ENCODE measurements at places on chromosomes 16 and 17.
A peak's percentile ranks its signal among the peaks of the same experiment; 100 is the strongest.

GRCh38 chr17:81328978-81329926, 34.1 kb upstream of the SLC38A10 start:
- DNase-seq = no peak

- DNase-seq = no peak
Measured at GRCh38 chr17:43698678-43699437, 37.1 kb upstream of the MEOX1 start.

- DNase-seq = no peak
Measured at GRCh38 chr17:57565176-57565575, 179.9 kb downstream of the CCDC182 start.

GRCh38 chr17:74201250-74201649, 2.2 kb upstream of the RPL38 start:
- DNase-seq = no peak

DNA sequence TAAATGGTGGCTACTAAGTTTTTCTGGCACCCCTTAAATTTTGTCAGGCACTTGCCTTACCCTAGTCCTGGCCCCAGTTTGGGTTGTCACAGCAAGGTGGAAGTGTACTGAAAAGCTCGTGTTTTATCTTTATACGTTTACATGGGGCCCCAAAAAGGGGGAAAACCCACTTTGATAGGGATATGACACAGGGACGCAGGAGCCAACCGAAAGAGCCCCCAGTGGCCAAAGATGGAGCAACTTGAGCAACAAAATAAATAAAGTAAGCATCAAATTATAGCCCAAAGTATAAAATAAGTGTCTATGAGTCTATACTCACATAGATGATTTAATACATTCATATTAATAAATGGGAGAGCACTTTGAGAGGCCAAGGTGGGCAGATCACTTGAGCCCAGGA, 5.0 kb upstream of the CETP start:
- no peak for DNase-seq

GRCh38 chr16:81520560-81521135, 76.0 kb downstream of the CMIP start:
- DNase-seq = no peak

GRCh38 chr16:30894540-30895368, 877 bp upstream of the BCL7C start:
- no peak for DNase-seq

- no peak for DNase-seq
Measured at GRCh38 chr17:10623737-10624338, 33.3 kb downstream of the MYH3 start.

DNA sequence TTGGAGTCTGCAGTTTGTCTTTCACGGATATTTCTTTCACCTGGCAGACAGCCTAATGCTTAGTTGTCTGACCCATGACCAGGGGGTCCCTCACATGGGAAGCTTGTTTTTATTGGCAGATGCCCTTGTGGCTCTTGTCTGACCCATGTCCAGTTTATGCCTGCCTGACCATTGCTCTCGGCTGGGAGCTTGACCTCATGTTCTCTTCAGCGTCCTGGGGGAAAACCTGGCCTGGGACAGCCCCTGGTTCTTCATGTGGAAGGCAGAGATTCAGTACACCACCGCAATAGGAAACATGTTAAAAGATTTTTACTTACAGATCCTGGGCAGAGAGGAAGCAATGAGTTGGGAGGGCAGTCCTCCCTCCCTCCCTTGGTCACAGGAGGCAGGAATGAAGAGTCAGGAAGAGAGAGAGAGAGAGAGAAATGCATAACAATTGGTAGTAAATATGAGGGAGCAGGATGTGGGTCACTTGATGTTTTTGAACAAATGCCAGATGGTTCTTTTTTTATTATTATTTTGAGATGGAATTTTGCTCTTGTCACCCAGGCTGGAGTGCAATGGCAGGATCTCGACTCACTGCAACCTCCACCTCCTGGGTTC, 302.7 kb upstream of the MYOCD start:
- DNase-seq = no peak

- DNase-seq = no peak
Measured at GRCh38 chr17:66175892-66176291, 16.0 kb downstream of the CEP112 start.

DNA sequence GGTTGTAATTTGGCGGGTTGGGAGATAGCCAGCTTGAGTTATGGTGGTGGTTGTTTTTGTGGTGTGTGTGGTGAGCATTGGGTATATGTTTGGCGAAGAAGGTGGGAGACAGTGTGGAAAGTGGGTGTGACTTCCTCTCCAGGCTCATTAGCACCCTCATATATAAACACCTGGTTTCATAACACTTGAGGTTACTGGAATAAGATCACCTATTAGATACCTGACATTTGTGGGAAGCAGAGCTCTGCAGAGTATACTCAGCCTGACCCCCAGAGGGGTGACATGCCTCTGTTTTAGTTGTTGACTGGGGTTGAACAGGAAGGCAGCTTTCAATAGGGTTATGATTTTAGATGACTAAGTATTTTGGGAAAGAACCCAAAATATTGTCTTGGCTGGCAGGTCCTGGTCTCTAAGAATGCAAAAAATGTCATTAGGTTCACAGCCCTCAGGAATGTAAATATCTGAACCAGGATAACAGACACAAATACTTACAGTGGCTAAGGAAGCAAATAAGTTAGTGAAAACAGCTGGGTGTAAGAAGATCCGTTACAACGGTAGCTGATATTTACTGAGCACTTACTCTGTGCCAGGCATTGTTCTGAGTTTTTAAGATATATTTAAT, 18.3 kb upstream of the EFCAB13 start:
- DNase-seq = peak; percentile 13

DNA sequence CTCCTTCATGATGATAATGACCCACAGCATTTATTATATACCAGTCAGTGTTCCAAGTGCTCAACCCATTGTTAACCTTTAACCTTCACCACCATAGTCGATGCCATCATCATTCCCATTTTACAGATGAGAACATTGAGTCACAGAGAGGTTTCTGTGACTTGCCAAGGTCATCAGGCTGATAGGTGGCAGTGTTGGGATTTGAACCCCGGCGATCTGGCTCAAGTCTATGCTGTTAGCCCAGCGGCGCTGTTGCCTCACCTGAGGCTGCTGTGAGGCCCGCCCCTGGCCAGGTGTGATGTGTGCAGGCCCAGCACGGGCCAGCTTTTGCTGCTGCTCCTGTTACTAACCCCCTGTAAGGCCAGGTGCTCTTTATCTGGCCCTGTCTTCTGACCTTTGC, 101.2 kb downstream of the OR1D5 start:
- DNase-seq = no peak

DNA sequence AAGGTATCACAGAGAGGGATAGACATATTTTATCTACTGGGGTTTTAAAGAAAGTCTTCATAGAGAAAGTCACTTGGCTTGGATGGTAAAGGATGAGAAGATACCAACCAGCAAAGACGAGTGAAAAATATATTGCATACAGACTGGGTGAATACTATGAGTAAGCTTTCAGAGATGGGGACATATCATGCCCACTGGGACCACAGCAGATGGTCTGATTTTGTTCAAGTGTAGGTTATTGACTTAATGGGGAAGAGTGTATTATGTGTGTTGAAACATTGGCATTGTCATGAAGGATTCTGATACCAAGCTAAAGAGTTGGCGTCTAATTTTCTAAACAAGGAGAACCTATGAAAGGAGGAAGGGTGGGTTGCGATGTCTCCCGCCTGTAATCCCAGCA, 13.8 kb upstream of the MMD start:
- DNase-seq = no peak

- DNase-seq = no peak
Measured at GRCh38 chr17:17224137-17224536, 12.8 kb downstream of the FLCN start.

DNA sequence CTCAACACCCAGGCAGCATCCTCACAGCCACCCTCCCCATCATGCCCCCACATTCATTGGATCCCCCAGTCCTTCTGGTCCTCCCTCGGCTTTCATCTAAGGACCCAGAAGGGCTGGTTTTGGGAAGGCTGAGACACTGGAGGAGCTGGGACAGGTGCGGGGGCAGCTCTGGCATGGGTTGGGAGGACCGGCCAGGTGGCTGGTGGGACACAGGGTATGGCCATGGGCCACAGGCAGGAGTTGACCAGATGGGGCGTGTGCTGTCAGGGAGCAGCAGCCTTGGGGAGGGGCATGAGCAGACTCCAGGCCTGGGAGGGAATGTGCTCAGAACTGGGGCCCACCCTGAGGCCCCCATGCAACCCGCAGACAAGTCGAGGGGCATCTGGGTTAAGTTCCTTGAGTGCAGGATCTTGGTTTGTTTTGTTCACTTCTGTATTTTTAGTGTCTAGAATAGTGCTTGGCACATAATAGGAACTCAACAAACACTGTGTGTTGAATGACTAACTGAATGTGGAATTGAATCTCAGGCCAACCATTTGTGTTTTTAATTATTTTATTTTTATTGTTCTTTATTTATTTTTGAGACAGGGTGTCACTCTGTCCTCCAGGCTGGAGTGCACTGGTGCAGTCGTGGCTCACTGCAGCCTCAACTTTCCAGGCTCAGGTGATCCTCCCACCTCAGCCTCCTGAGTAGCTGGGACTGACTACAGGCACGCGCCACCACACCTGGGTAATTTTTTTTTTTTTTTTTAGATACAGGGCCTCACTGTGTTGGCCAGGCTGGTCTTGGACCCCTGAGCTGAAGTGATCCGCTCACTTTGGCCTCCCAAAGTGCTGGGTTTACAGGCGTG, 5.6 kb downstream of the P2RX1 start:
- DNase-seq = no peak

GRCh38 chr17:30103921-30104320, 12.7 kb upstream of the NSRP1 start:
- no peak for DNase-seq

GRCh38 chr17:69424287-69425041, 10.0 kb downstream of the MAP2K6 start:
- DNase-seq = no peak

GRCh38 chr16:66440970-66441369, 13.9 kb downstream of the BEAN1 start:
- DNase-seq = no peak

- no peak for DNase-seq
Measured at GRCh38 chr17:602436-602835, 112.2 kb downstream of the VPS53 start.

DNA sequence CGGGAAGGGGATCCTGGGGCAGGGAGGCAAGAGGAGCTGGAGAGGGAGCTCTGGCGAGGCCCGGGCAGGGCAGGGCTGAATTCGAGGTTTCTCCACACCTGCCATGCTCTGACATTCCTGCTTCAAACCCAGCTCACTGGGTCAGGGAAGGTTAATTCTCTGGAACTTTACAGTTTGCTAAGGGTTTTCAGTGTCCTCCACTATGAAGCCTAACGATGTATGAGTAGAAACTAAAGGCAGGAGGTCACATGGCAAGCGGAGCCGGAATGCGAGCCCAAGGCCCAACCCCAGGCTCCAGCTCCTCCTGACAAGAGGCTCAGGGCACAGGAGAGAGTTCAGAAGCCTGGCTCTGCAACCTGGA, 29.2 kb downstream of the DCAKD start:
- DNase-seq = no peak

GRCh38 chr16:54985156-54985555, 54.5 kb downstream of the IRX5 start:
- no peak for DNase-seq

DNA sequence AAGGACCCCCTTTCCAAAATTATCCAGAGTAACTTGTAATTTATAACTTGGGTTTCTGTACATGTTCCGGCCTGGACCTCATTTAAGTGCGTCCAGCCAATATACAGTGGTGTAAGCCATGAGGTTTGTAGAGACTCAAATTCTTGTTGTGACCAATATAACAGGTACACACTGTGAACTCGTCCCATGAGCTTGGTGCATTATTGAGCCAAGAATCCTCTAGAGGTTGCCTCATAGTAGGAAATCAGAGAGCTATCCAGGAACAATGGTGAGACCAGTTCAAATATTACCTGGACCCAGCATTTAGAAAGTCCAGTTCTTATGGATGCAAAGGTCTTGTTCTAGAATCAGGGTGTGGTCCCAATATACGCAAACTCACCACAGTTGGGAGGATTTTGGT, 138.2 kb downstream of the NPIPB5 start:
- DNase-seq = no peak

DNA sequence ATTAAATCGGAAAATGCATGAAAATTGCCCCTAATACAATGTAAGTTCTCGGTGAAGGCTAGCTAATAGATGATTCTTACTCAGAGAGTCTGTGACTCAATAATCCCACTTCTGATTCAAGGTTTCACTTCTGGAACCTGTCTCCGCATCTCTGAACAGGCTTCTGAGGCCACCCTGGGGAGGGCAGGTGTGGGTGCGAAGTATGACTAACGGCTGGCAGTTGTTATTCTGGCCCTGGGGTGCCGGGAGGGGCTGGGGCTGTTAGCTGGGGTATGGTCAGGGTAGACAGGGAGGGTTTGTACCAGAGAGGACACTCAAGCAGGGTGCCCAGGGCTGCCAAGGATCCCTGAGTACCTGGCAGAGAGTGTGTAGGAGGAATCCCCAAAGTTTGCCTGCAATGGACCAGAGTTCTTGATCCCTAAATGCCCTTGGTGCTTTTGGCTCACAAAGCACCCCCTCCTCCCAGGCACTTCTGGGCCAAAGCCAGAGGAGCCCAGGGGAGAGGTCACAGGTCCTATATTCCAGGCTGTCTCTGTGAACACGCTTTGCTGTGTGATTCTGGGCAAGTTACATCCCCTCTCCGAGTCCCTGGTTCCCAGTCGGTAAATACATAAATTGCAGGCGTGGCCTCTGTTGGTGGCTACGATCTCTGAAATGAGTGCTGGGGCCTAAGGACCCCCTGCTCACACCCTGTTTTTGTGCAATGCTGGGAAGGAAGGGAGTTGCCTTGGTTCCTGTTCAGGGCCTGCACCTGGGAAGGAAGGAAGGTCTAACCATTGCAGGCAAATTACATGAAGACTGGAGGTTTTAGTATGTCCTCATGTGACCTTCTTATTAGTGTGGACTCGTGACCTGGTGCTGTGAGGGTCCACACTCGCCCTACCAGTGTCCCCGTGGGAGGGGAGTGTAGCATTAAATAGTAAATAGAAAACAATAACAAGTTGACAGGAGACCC, 49.9 kb upstream of the CPNE2 start:
- peak; percentile 95 for DNase-seq

DNA sequence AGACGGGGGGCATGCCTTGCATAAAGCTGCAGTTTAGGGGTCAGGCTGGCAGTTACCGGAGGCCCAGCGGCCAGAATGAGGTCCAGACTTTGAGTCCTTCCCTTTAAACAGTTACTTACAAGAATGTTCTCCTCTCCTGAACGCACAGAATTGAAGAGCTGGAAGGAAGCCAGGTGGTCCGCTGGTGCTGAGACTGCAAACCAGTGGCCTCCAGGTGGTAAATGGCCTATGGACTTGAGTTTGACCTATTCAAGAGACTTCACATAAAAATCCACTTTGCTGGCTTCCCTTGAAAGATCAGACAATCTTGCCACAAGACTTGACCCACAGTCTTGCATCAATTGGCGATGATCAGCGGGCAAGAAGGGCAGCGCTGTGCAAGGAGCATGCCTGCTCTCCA, 14.7 kb upstream of the SEZ6 start:
- DNase-seq = no peak

DNA sequence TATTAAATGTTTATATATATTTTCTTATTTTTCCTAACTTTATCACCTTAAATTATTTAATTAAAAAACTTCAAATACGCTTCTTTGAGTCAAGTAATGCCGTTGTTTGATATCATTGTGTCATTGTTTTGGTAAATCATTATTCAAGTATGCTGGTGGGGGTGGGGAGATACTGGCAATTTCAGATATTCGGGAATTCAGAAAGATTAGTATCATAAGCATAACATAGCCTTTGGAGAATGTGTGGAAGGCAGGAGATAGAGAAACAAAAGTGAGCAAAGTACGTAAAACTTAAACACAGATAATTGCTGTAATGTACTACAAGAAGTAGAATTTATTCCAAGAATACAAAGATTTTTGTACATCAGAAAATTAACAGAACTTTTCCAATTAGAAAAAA, 49.8 kb downstream of the TANC2 start:
- no peak for DNase-seq

- peak; percentile 19 for DNase-seq
Measured at GRCh38 chr17:27430882-27431491, 25.3 kb upstream of the KSR1 start.
